ENCODE measurements at places on chromosomes 1 and 21. TPM values are rescaled to one million over a fixed set of nuclear protein-coding genes. Genes with fewer than 3 reads are reported as not detected.

The RAP1GAP gene
- not detected for polyA plus RNA-seq

The CLDN8 gene
- polyA plus RNA-seq = not detected

The CHAF1B gene
- 3.0 TPM for polyA plus RNA-seq

The FMO1 gene
- polyA plus RNA-seq = not detected

DNA sequence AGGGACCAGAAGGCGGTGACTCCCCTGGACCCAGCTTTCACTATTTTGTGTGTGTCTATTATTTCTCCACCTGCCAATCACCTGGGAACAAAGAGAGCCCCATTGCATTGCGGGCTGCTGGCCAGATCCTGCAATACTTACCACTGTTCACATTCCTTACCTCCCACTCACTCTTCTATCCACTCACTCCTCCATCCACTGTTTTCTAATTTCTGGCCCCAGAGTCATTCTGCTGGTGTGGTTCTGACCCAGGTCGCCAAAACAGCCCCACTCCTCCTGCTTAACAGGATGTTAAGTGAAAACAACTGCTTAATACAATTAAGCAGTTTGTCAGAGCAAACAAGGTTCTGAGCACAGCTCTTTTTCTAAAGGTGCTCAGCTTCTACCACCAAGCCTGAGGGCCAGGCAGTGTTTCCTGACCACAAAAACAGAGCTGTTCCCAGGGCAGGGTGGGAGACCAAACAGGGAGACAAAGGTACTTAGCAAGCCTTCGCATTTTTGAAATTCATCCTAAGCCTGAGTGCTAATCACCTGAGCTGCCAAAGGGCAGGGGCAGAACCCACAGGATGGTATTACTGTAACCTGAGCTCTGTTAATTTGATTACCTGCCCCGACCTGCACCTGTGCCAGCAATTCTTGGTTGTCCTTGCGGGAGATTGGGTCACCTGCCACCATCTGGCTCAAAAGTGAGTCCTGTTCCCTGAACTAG, 38.5 kb upstream of the EFCAB14 start:
- DNase-seq = no peak

GRCh38 chr1:198656500-198656932, 17.7 kb downstream of the PTPRC start:
- peak; percentile 81 for DNase-seq

- no peak for DNase-seq
Measured at GRCh38 chr1:82323144-82323841, 522.6 kb downstream of the ADGRL2 start.

DNA sequence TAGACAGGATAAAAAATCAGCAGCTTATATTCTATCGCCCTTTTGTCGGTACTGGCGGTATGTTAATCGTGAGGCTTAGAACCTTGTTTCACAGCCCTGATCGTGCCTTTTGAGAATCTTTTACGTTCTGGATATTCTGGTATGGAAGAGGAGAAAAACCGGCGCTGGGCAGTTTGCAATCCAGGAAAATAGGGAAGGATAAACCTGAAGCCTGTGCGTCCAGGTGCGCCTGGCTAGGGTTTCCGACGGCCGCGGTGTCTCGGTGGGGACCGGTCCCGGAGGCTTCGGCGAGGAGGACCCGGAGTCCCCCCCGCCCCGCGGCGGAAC, 258 bp upstream of the SYPL2 start:
- no peak for DNase-seq

GRCh38 chr1:211515090-211516023, 23.4 kb upstream of the RD3 start:
- peak; percentile 80 for DNase-seq

- DNase-seq = peak; percentile 76
Measured at GRCh38 chr1:200154069-200154767, 126.7 kb downstream of the NR5A2 start.

DNA sequence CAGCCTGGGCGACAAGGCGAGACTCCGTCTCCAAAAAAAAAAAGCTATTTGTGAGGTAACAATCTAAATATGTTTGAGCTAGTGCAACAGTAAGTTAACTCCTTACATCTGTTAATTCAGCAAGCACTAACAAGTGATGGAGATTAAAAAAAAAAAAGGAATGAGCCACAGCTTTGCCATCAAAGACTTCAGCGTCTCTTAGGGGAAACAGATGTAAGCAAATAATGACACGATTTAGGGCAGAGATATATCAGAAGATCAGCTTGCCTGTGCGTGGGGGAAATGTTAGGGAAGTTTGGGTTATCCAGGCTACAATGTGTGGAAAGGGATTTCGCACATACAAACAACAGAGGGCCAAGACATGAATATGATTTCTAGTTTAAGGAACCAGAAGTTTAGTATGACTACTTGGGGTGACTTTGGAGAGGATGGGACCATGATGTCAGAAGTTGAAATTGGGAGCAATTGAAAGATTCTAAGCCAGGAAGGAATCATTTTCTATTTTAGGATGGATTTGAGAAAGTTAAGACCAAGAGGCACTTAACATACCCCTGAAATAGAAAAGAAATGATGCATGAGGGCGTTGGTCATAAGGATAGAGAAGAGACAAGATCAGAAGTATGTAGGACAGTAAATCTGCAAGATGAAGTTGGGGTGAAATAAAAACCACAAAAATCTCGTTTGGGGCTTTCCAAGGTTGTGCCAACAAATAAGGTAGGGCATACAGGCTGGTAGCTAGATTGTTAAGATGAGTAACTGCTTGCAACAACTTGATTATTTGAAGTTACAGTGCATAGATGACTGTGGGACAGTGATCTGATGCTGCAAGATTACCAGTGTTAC, 2.4 kb upstream of the BRWD1 start:
- no peak for DNase-seq

- no peak for DNase-seq
Measured at GRCh38 chr1:155125946-155126555, 1.6 kb upstream of the EFNA1 start.

DNA sequence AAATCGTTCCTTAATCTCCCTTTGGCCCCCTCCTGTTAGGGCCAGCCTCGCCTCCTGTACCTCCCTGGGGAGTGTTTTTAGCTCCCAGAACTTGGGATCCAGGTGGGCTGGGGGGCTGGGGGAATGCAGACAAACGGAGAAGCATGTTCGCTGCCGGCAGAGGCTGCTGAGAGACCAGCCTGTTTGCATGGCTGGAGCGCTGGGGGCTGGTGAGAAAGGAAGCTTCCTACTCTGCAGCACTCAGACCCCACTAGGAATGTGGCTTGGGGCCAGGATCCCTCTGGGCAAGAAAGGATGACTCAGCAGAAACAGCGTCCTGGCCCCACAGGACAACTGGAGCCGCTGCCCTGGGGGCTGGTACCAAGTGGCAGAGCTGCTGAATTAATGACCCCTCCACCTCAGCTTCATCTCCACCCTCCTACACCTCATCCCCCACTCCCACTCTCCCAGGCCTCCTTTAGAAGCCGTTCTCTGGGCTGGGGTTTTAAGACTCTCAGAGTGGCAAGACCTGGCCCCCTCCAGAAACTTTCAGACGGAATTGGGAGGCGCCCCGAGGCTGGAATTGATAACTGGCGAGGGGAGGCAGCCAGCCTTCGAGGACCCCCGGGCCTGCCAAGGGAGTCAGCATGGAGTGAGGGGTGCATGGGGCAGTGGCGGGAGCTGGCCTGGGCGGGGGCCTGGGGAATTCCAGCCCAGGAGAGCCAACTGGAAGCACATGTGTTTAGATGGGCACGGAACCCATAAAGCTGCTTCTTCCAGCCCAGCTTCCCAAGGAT, 28.5 kb upstream of the EPS8L3 start:
- DNase-seq = no peak

DNA sequence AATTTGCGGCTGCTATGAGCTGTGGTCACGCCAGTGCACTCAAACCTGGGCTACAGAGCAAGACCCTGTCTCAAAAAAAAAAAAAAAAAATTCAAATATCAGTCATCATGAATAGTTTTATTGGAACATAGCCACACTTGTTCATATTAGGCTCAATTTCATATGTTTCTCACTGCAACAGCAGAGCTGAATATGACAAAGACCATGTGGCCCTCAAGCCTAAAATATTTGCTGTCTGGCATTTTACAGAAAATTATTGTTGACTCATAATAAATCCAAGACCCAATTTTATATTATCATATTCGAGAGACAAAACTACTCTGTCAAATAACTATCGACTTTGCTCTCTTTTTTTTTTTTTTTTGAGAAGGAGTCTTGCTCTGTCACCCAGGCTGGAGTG, 11.0 kb downstream of the BECN2 start:
- no peak for DNase-seq

Data from immature natural killer cell (primary cell).